ENCODE measurements at places on chromosomes 12 and 14. TPM values are rescaled to one million over a fixed set of nuclear protein-coding genes. Genes with fewer than 3 reads are reported as not detected.

- no peak for DNase-seq
These were observed 17.2 kb upstream of the CACNA1C start for GRCh38 chr12:2035431-2036055.

DNA sequence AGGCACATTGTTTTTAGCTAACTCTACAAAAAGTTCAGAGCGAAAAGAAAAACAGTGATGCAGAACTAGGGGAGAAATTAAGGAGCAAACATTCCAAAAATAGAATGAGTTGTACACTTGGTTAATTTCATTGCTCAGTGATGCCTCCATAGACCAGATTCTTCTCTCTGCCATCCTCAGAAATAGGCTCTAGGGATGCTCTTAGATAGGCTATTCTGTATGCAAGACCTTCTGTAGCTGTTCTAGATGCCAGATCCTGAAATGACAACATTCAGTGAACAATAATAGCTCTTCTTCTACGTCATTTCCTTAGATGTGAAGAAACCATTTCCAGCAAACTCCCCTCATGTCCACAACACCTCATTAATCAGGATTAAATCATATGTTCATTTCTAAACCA lies 466.3 kb downstream of the DIO2 start:
- no peak for DNase-seq

GRCh38 chr12:90979951-90980350 lies 24.8 kb downstream of the EPYC start:
- no peak for DNase-seq

GRCh38 chr12:73599268-73599667 lies 938.4 kb upstream of the ATXN7L3B start:
- DNase-seq = no peak

The EML1 gene
- total RNA-seq = not detected

GRCh38 chr12:25404955-25405354 lies 148.1 kb downstream of the LMNTD1 start:
- no peak for DNase-seq

GRCh38 chr12:65300679-65301349 lies 22.3 kb downstream of the MSRB3 start:
- no peak for DNase-seq

GRCh38 chr14:99093532-99094517 lies 178.2 kb downstream of the BCL11B start:
- DNase-seq = no peak

DNA sequence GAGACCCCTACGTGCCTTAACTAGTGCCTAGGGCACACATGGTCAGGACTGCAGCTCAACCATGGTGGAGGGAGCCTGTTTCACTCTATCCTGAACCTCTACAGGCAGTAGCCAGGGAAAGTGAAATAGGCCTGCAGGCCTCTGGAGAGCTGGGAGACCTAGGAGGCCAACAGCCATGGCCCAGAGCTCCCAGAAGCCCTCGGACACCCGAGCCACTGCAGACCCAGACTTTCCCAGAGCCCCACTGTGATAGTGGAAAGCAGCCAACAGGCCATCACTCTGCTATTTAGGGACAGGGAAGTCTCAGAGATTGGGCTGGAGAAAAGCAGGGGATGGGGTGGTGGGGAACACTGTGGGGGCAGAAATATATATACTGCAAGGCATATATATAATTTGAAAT lies 56.5 kb upstream of the ZFP36L1 start:
- DNase-seq = no peak

The CARMIL3 gene
- 0.16 TPM for total RNA-seq

GRCh38 chr12:88267630-88268029 lies 125.5 kb downstream of the TMTC3 start:
- DNase-seq = no peak

The RNU4-1 gene
- 519 TPM for total RNA-seq

- no peak for DNase-seq
These were observed at the start of gene CRIP2 for GRCh38 chr14:105474483-105475268. Gene CRIP2, plus strand, starts transcription at chr14:105474821. Its CDS starts 42 bp downstream, at chr14:105474863.

- DNase-seq = no peak
These were observed 473.9 kb downstream of the BCL11B start for GRCh38 chr14:98798099-98798498.

GRCh38 chr12:31105668-31106067 lies 32.0 kb downstream of the DDX11 start:
- no peak for DNase-seq

The SEL1L gene
- 56.7 TPM for total RNA-seq

GRCh38 chr12:82517027-82517426 lies 158.7 kb downstream of the METTL25 start:
- DNase-seq = no peak

DNA sequence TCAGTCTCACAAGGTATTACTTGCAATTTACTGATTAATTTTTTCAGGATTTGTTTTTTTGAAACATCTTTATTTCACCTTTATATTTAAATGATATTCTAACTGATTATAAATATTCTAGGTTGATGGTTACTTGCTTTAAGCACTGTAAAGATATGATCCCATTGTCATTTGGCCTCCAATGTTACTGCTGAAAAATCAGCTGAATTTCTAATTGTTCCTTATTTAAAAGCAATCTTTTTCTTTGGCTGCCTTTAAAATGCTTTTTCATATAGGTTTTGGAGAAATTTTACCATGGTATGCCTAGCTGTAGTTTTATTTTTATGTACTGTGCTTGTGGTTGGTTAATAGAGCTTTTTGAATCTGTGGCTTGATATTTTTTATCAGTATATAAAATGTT lies 275.6 kb upstream of the PPFIA2 start:
- no peak for DNase-seq

The DTX1 gene
- 4.1 TPM for total RNA-seq

DNA sequence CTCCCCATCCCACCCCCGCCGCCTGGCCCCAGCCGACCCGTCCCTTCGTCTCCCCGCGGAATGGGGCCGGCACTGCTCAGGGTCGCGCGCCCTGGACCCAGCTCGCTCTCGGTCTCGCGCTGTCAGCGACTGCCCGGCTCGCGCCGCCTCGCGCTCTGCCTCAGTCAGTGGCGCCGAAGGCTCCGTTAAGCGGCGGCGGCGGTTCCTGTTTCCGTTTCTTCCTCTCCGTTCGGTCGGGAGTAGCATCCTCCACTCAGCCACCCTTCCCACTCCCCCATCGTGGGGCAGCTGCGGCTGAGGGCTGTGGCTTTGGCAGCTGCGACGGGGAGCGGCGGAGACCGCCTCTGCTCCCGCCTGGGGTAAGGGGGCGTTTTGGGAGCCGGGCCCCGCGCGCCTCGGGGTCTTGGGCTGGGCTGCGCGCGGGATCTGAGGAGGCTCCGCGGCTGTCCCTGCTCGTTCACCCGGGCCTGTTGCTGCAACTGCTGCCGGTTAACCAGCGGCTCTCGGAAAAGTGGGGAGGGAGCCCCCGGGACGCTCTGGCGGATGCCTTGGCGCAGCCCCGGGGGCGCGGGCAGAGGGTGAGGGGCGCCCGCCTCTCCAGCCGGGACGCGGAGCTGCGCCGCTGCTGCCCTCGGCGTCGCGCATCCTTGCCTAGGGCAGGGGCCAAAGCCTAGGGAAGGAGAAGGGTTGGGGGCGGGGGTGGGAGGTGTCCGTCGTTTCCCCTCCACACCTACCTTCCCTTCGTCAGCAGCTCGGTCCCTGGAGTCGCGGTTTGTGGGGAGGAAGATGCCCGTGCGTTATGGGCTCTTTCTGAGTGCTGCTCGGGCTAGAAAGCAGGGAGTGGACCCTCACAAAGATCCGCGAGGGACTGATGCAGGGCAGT lies 567 bp downstream of the FUT8 start:
- peak; percentile 15 for DNase-seq

DNA sequence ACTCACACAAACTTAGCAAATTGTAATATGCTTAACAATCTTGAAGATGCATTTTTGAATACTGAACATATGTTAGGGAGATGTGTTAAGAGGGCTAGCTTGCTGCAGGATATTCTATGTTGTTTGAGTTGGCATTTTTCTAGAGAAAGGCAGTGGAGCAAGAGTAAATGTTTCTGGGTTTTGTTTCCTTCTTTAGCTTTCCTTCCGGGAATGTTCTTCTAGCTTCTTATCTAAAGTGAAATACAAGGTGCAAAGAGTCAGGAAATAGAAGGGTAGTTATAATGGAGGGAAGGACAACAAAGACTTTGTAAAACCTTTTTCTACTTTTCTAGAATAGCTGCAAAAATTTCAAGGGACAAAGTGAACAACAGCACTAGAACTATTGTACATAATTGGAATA lies 77.6 kb upstream of the KCNH3 start:
- DNase-seq = no peak

- no peak for DNase-seq
These were observed 132.8 kb downstream of the BCL11B start for GRCh38 chr14:99138999-99139865.

DNA sequence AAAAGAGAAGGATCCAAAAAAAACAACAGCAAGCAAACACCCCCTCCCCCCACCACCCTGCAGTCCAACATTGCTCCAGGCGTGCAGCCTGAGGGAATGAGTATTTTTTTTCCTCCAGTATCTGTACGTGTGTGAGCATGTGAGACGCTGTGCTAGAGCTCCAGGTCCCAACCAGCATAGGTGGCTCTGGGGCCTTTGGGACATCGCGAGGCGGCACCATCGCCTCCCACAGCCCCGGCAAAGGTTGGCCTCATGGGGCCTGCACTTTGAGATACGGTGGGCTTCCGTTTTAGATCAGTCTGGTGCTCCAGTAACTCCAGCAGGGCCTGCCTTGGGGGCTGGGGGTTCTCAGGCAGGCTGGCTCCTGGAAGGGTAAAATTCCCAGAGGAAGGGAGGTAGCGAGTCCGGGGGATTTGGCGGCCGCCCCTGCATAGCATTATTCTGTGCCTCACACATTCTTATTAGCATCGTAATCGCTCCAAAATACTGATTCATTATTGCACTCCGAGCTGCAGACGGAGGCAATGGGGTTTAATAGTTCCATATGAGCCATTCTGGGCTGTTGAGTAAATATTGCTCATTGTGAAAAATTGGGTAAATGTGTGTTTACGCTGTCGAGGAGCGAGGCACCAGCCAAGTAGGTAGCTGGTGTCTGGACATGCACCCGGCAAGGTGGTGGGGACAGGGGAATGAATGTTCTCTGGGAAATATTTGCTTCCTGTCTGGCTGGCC lies 143.1 kb upstream of the MYL2 start:
- no peak for DNase-seq

The PITPNM2 gene
- total RNA-seq = 36.9 TPM

DNA sequence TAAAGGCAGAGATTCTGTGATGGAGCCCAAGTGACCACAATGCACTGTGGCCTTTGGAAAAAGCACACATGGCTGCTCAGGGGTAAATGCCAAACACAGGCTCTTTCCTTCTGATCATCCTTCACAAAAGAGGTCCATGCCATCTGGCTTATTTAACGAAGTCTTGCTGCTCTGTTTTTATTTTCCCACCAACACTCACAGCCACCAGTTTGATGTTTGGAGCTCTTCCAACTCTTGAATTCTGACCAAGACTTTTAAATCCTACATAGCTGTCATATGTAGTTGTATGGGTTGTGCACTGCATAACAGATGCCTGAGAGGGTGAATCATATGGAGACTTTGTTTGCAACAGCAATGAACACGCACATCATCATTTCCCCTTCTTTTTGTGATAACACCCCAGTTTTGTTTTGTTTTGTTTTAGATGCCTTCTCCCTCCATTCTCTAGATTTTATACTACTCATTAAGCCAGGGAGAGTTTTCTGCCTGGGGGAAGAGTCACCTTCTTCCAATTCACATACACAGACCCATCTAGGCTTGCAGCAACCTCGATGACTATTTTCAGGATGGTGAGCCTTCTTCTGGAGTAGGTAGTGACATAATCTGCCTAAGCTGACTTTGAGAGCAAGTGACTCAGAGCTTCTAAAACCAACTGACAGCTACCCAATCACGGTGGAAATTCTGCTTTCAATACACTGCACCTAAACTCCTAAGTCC lies 145.2 kb upstream of the WSCD2 start:
- no peak for DNase-seq

The GPRC5A gene
- not detected for total RNA-seq

DNA sequence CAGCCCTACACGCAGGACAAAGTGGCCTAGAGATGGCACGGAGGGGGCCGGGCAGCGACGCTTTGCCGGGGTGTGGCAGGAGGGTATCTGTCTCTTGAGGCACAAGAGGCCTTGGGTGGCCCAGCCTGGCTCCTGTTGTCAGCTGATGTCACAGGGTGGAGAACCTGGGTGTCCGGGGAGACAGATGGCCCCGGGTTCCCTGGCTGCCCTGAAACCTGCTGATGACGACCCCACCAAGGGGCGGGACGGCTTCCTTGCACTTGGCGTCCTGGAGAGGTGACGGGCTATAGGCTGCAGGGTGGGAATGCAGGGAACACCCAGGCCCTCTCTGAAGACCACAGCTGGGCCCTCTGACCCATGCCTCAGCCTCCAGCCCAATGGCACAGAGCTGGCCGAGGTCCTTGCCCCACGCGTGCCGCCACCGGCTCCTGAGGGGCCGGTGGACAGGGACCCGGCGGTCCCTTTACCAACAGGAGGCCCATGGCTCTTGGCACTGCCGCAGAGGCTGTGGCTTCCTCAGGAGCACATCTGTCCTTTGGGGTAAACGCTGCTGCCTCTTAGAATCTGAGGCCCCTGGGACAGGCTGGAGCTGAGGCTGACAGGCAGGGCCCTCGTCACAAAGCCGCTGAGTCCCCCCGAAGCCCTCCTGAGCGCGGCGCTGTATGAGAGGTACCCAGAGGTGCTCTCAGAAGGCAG lies 16.4 kb downstream of the TRMT61A start:
- no peak for DNase-seq

The AHSA1 gene
- total RNA-seq = 105 TPM

GRCh38 chr12:120784804-120785203 lies 59.2 kb downstream of the ACADS start:
- no peak for DNase-seq

The EML5 gene
- 7.3 TPM for total RNA-seq

The NFATC4 gene
- not detected for total RNA-seq

GRCh38 chr14:23355871-23356435 lies 3.3 kb upstream of the SLC22A17 start:
- DNase-seq = no peak

Measured in naive thymus-derived CD8-positive, alpha-beta T cell (primary cell).